Activated T-cell treated with anti-CD3 and anti-CD28 coated beads for 24 hours (primary cell): ENCODE measurements at places on chromosomes 5 and 9.
A peak's percentile ranks its signal among the peaks of the same experiment; 100 is the strongest.

DNA sequence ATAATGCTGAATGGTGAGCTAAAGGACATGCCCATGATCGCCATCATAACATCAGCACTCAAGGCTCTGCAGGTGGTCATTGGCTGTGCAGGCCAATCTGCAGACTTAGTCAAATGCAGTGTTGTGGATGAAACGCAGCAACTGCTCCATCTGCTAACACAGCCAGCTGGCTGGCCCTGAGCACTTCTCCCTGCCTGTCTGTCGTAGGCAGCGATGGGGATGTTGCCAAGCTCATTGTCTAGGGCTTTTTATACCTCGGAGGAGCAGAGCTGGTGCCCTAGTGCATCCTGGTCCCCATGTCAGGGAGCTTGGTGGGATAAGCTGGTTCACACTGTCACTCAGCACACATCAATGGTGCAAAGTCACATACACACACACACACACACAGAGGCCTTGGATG, 189.4 kb downstream of the TENT4A start:
- no peak for DNase-seq

DNA sequence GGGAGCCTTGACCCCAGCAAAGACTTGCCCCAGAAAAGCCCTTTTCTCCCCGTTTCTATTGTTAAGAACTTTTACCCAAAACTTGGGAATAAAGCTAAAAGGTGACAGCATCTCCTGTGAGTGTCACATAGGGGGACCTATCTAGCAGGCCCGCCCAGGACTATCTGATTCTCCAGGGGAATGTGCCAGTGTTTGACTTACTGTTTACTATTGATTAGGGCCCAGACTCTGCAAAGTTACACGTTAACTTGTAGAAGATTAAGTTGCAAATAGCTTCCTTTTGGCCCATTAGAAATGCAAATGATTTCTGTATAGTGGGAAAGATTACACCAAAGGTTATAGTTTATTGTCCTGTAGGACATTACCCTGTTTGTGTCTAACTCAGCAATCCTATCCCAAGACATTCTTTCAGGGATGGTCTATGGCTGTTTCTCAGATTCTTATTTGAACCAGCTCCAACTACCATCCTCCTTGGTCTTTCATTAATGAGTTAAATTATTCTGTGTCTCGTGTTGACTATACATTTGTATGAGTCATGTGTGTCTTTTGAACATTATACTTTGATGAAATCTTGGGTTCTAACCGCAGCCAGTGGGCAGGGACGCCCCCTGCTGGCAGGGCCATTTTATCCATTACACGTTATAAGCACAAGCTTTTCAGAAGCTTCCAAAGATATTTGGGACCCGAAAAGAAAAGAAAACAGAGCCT, 60.7 kb downstream of the HRH2 start:
- peak; percentile 66 for DNase-seq

- DNase-seq: no peak
Observed at GRCh38 chr5:104045987-104046386, 483.4 kb upstream of the NUDT12 start.

- no peak for DNase-seq
Observed at GRCh38 chr5:15993919-15994318, 185.7 kb downstream of the MARCHF11 start.

GRCh38 chr5:170986598-170986997, 124.8 kb downstream of the RANBP17 start:
- DNase-seq: no peak

DNA sequence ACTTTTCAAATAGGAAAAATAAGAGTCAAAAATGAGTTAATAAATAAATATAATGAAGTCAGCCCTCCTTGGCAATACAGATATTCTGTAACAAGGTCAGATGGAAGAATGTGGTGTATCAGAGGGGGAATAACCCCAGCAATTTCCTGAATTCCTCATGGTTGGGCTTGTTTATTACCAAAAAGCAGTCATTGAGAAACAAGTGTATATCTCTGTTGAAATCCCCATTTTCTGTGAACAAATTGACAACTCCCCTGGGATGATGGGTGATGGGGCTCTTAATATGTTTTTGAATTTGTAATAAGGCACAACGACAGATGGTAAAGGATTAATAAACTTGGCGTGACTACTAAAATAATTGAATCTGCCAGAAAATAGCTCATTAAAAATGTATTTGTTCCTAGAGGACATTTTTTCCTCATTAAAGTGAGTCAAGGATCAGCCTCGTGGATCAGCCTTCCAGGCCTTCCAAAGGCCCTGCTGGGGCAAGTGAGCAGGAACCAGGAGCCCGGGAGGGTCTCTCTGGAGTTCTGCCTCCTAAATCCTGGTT, 34.2 kb downstream of the THBS4 start:
- no peak for DNase-seq

DNA sequence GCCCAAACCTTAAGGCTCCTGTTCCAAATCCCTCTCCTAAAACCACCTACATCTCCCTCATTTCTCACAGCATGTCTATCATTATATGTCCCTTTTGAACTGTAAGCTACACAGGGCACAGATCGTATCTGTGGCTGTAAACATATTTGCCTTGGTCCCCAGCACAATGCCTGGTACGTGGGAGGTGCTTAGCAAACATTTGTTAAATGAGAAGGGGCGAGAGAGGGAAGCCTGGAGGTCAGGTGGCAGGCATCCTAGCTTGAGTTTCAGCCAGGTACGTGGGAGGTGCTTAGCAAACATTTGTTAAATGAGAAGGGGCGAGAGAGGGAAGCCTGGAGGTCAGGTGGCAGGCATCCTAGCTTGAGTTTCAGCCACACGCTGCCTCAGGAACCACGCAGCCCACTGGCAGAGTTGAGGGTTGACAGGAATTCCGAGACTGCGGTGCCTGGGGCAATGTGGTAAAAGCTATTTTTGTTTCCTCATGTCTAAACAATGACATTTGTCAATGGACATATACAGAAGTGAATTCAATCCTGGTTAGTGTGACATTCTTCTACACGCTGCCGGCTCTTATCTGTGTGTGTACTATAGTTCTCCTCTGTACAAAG, 113.6 kb downstream of the EFNA5 start:
- DNase-seq: no peak

- no peak for DNase-seq
Observed at GRCh38 chr5:55470282-55470681, 64.5 kb downstream of the PLPP1 start.

GRCh38 chr9:94654165-94654894, 15.0 kb upstream of the FBP1 start:
- DNase-seq: no peak

DNA sequence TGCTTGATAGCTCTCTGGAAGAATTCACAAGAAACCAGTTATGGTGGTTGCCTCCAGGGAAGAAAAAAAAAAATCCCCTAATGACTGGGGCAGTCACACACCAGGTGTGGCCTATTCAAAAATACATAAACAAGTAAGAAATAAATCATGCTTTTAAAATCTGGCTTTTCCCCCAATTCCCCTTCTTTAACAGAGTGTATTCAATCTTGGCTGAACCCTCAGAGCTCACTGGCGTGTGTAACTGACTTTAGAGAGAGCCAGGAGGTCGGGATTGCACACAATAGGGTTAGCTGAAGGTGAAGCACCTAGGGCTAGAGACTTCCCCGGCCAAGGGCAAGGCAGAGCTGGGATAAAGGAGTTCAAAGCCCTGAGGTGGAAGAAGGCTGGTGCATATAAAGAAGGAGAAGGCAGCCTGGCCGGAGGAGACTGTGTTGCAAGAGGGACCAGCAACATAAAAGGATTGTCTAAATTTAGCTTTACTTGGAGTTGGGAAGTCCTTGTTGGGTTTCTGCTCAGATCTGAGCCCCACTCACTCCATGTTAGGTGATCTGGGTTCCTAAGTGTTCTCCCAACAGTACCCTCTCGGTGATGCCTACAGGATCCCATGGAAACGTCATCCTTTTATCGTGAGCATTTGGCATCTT, 19.7 kb downstream of the FNBP1 start:
- DNase-seq: no peak

DNA sequence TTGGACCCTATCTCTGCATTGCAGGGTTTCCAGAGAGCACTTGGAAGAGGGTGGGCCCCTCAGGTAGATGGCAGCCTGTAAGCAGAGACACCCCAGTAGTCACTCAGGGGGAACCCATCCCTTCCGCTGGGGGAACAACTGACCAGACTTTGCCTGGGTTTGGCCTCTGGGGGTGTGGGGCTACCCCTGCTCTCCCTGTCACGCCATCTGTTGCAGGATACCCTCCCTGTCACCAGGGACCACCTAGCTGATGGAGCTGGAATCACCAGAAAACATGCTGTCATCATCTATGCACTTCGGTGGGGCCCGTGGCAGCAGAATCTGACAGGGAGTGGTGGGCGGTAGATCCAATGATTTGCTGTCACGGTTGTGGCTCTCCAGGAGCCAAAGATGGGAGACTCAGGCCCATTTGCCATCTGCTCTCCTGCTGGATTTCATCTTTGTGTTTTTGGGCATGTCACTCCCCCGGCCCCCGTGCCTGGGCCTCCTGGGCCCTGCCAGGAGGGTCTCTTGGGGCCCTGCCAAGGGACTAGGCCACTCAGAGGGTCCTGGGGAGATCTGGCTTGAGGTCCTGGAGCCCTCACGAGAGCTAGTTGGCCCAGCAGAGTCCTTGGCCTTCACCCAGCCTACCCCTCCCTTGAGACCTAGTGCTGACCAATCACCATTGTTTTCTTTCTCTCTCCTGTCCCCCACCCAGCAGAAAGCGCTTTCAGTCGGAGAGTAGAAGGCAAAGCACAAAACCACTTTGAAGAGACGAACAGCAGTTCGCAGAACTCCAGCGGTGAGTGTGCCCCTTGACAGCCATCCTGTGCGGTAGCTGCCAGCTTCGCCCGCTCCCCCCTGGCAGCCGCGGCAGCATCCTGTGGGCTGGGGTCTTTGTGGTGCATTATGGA, 45.9 kb downstream of the AMBP start:
- DNase-seq: no peak

- DNase-seq: peak; percentile 41
Observed at GRCh38 chr9:73219985-73220626, 68.4 kb downstream of the ANXA1 start.

- no peak for DNase-seq
Observed at GRCh38 chr9:130484362-130485072, 39.8 kb downstream of the ASS1 start.

DNA sequence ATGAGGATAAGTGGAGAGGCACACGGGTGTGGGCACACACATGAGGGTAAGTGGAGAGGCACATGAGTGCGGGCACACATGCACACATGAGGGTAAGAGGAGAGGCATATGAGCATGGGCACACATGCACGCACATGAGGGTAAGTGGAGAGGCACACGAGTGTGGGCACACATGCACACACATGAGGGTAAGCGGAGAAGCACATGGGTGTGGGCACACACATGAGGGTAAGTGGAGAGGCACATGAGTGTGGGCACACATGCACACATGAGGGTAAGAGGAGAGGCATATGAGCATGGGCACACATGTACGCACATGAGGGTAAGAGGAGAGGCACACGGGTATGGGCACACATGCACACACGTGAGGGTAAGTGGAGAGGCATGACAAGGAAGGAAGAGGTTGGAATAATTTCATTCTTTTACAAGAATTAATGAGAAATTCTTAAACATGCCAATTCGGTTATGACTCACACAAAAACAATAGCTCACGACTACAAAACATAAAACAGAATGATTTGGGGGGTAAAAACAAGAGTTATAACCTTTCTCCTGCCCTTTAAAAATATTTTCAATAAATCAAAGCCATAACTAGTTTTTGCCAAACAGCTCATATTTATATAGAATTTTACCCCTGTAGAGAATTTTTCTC, 67.5 kb downstream of the APBA1 start:
- no peak for DNase-seq
